ENCODE measurements at places on chromosomes 11 and 22. TPM values are rescaled to one million over a fixed set of nuclear protein-coding genes. Genes with fewer than 3 reads are reported as not detected.

Gene DRD4
- total RNA-seq, result not detected

Gene MMP8
- not detected for total RNA-seq

GRCh38 chr11:46210856-46211255, 66.6 kb upstream of the CREB3L1 start:
- DNase-seq, result no peak

DNA sequence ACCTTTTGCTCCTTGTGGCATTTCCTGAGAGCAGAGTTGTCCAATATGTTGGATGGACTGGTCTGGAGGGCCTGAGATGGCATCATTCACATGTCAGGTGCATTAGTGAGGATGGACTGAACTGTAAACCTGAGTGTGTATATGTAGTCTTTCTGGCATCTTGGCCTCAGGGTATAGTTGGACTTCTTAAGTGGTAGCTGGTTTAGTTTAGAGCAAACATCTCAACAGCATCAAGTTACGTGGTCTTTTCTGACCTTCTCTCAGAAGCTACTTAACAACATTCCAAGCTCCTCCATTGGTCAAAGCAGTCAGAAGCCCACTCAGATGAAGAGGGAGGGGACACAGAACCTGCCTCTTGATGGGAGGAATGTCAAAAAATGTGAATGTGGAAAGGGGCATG, 829.9 kb downstream of the METTL15 start:
- no peak for DNase-seq

- no peak for DNase-seq
Observed at GRCh38 chr22:49243335-49243734, 584.3 kb downstream of the BRD1 start.

DNA sequence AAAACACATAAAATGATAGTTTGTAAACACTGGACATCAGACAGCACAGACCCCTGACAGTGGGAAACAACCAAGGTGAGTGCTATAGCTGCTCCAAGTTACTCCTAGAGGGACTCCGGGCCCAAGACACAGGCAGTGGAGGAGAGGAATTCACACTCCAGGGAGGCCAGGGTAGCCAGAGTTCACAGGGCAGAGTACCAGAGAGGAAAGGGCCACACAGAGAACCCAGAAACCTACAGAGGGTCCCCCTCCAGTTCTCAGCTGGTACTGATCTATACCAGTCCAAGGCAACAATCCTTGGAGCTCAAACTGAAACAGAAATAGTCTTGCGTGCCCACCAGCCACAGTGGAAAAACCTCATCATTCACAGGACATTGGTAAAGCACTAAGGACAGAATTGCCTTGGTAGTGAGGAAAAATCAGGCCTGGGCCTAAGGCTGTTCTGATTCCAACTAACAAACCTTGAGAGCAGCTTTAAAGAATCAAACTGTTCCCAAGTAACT, 7.6 kb downstream of the VPS37C start:
- no peak for DNase-seq

DNA sequence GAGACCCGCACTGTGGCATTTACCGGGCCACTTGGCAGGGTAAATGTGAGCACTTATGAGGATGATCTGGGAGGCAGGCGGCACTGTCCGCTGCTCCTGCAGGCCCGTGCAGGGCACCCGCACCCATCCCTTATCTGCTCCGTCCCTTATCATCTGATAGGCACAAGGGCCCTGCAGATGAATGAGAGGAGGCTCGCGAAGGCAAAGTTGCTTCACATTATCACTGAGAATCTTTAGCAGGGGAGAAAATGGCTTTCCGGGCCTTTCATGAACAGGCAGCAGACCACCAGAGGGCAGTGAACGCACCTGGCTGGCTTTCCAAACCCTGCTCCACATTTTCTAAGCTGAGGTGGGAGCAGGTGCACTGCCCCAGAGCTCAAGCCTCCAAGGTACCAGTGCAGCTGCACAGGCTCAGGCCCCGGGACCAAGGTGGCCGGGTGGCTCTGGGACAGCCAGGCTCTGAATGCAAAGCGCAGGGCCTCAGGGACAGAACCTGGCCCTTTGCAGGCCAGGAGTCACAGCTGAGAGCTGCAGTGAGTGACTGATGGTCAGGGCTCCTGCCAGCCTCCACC, 165.6 kb downstream of the SHANK2 start:
- DNase-seq, result no peak

- no peak for DNase-seq
Observed at GRCh38 chr11:61090982-61091372, 11.3 kb upstream of the CD5 start.

Gene CATSPERZ
- total RNA-seq, result not detected

Gene POTEH
- not detected for total RNA-seq

DNA sequence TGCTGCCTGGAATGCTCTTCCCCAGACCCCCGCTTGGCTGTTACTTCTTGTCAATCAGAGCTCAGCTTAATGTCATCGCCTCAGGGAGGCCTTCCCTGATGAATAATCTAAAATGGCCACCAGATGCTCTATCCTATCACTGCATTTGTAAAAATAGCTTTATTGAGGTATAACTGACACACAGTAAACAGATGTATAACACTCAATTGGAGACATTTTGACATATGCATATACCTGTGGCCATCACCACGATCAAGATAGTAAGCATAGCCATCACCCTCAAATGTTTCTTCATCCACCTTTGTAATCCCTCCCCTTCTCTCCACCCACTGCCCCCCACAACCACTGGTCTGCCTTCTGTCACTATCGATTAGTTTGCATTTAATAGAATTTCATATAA, 36.6 kb upstream of the NECTIN1 start:
- no peak for DNase-seq

- DNase-seq, result no peak
Observed at GRCh38 chr11:60743058-60743457, 13.6 kb upstream of the MS4A15 start.

All from stomach (tissue), 19 donors.